ENCODE measurements at places on chromosomes 2 and 18. TPM values are rescaled to one million over a fixed set of nuclear protein-coding genes. Genes with fewer than 3 reads are reported as not detected.
A peak's percentile ranks its signal among the peaks of the same experiment; 100 is the strongest.

DNA sequence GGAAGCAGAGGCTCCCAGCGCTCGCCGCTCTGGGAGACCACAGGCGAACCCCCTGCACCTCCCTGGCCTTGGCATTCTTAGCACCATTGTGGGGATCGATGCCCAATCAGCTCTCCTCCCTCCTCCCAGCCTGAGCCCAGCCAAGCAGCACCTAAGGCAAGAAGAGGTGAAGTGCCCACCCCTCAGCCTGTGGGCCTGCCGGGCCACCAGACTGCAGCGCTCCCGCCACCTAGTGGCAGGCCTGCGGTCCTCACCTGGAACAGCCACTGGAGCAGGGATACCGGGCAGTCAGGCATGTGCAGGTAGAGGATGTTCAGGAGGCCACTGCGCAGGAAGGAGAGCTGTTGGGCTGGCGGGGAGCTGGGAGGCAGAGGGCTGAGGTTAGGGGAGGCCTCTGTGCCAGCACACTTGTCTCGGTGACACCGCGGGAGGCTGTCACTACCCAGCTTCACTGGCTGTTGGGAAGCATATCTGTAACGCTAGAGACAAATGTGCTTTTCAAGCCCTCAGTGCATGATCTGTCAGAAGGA lies 35.2 kb downstream of the FAM178B start:
- H3K4me1 ChIP-seq: peaks cover 58% of the 10 kb centered on the region
- peak; percentile 70 for DNase-seq
- H3K4me3 ChIP-seq: no peak overlapping the region
- no peaks in the 10 kb centered on the region for H3K36me3 ChIP-seq
- no peak overlapping the region for H3K27ac ChIP-seq
- H3K27me3 ChIP-seq: no peaks in the 10 kb centered on the region

DNA sequence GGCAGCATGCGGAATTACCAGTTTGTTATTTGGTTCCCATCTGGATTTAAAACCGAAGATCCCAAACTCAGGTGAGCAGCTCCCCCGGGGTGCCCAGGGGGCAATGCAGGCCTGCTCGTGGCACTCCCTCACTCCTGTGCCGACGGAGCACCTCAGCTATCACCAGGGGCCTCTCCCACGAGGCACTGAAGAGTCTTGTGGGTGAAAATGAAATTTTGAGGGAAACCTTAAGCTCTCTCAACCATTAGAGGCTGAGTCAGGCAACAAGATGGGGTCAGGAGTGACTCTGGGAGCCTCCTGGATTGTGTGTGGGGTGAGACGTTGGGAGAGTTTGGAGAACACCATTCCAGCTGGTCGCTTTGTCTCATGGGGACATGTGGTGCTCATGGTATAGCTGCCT lies 189.0 kb downstream of the PRKCE start:
- no peak overlapping the region for H3K4me3 ChIP-seq
- no peaks in the 10 kb centered on the region for H3K36me3 ChIP-seq
- no peaks in the 10 kb centered on the region for H3K27me3 ChIP-seq
- DNase-seq: no peak

DNA sequence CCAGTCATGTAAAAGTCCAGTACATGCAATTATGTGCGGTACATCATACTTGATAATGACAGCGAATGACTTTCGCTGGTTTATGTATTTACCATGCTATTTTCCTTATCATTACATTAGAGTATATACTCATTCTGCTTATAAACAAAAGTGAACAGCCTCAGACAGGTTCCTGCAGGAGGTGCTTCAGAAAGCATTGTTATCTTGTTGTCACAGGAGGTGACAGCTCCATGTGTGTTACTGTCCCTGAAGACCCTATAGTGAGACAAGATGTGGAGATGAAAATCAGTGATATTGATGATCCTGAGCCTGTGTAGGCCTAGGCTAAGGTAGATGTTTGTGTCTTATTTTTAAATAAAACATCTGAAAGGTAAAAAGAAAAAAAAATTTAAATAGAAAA lies 15.3 kb upstream of the MPPE1 start:
- no peak overlapping the region for H3K4me3 ChIP-seq
- no peaks in the 10 kb centered on the region for H3K4me1 ChIP-seq
- no peaks in the 10 kb centered on the region for H3K27me3 ChIP-seq
- H3K27ac ChIP-seq: no peak overlapping the region

- no peak overlapping the region for H3K4me3 ChIP-seq
- no peaks in the 10 kb centered on the region for H3K36me3 ChIP-seq
- H3K27me3 ChIP-seq: no peaks in the 10 kb centered on the region
- DNase-seq: no peak
Observed at GRCh38 chr2:64212801-64213321, 68.6 kb upstream of the PELI1 start.

- peaks cover 11% of the 10 kb centered on the region for H3K4me1 ChIP-seq
- H3K36me3 ChIP-seq: peaks cover 22% of the 10 kb centered on the region
- H3K4me3 ChIP-seq: no peak overlapping the region
- H3K27me3 ChIP-seq: no peaks in the 10 kb centered on the region
Observed at GRCh38 chr2:58063641-58064040, 17.0 kb downstream of the VRK2 start.

DNA sequence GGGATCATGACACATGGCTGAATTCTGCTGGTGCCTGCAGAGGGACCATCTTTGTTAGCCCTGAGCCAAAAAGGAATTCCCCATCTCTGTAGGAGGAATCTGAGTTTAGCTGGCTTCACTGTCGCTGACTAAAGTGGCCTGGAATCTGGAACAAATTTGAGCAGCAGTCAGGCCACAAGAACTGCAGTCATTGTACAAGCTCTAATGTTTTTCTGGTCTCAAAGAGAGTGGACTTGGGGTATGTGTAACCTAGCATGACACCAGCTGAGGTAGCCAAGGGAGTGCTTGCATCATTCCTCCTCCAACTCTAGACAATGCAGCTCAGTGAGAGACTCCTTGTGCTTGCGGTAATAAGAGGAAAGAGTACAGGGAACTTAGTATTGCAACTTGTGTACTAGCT lies 539.1 kb upstream of the LRRTM4 start:
- H3K27ac ChIP-seq: no peak overlapping the region
- no peaks in the 10 kb centered on the region for H3K36me3 ChIP-seq
- no peak overlapping the region for H3K4me3 ChIP-seq
- H3K27me3 ChIP-seq: no peaks in the 10 kb centered on the region
- H3K4me1 ChIP-seq: no peaks in the 10 kb centered on the region

DNA sequence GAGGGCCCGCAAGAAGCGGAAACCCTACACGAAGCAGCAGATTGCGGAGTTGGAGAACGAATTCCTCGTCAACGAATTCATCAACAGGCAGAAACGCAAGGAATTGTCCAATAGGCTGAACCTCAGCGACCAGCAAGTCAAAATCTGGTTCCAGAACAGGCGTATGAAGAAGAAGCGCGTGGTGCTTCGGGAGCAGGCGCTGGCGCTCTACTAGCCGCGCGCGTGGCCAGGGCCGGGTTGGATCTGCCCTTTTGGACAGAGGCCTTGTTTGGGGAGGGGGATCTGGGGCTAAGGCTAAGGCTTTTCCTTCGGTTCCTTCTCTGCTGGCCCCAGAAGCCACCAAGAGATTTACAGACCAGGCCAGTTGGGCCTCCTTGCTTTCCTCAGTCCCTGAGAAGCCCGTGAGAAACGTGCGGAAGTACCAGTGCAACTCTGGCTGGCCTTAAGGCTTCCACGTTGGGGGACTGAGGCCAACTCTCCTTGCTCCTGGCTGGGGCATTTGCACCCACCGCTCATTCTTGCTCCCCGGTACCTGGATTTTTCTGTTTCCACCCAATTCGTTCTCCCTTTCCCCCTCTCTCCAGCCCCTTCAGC lies 1.0 kb downstream of the HOXD12 start:
- H3K36me3 ChIP-seq: peaks cover 3% of the 10 kb centered on the region
- H3K27ac ChIP-seq: no peak overlapping the region
- peaks cover 100% of the 10 kb centered on the region for H3K27me3 ChIP-seq
- no peak overlapping the region for H3K4me3 ChIP-seq
- peaks cover 15% of the 10 kb centered on the region for H3K4me1 ChIP-seq

- no peaks in the 10 kb centered on the region for H3K27me3 ChIP-seq
- no peak overlapping the region for H3K4me3 ChIP-seq
- H3K36me3 ChIP-seq: no peaks in the 10 kb centered on the region
- DNase-seq: no peak
- H3K4me1 ChIP-seq: peaks cover 20% of the 10 kb centered on the region
- H3K27ac ChIP-seq: no peak overlapping the region
Observed at GRCh38 chr2:143481733-143482132, 352.5 kb downstream of the ARHGAP15 start.

DNA sequence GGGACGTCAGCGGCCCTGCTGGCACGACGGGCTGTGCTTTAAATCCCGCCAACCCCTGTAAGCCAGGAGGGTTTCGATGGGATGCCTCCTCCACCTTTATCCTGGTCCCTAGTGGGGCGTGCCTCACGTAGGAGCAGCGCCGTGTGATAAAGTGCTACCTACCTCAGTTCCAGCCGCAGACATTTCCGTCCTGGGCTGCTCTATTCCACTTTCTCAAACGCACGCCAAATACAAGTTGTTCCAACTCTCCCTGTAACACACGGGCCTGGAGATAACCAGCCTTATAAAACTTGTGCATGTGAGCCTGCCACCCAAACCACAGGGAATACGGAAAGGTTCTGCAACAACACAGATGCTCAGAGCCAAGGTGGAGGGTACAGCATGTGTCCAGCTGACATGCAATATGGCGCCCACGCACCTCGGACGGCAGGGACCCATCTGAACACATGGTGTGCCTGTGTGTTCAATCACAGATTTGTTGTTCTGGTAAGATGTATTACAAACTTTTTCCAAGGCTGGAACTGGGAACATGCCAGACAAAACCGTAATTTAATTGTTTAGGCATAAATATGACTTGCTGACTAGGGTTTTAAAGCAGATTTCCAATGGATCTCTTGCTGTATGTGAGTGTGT lies 47.7 kb downstream of the ZNF516 start:
- peak overlapping the region; percentile 6 for H3K4me3 ChIP-seq
- H3K36me3 ChIP-seq: no peaks in the 10 kb centered on the region
- H3K27me3 ChIP-seq: no peaks in the 10 kb centered on the region
- no peak for DNase-seq
- peaks cover 84% of the 10 kb centered on the region for H3K4me1 ChIP-seq
- H3K27ac ChIP-seq: peak overlapping the region; percentile 47

GRCh38 chr2:70907130-70908057 lies 28.3 kb upstream of the ATP6V1B1 start:
- H3K4me1 ChIP-seq: peaks cover 22% of the 10 kb centered on the region
- no peak overlapping the region for H3K27ac ChIP-seq
- no peak for DNase-seq
- H3K27me3 ChIP-seq: peaks cover 92% of the 10 kb centered on the region
- peak overlapping the region; percentile 59 for H3K4me3 ChIP-seq

CCDC102B gene
- total RNA-seq: 6.5 TPM

WDR43 gene
- 70.6 TPM for total RNA-seq

SCTR gene
- not detected for total RNA-seq

PSMA8 gene
- not detected for total RNA-seq

ZBTB14 gene
- 22.4 TPM for total RNA-seq

TMEM17 gene
- 4.0 TPM for total RNA-seq

VWA3B gene
- not detected for total RNA-seq

TRIM43 gene
- total RNA-seq: not detected

RGPD3 gene
- 0.14 TPM for total RNA-seq

FAM237A gene
- not detected for total RNA-seq

CPO gene
- total RNA-seq: 0.47 TPM

TUBA3E gene
- not detected for total RNA-seq

NT5DC4 gene
- not detected for total RNA-seq

All from neural crest cell (in vitro differentiated cells).